Stimulated activated CD8-positive, alpha-beta memory T cell treated with anti-CD3 and anti-CD28 coated beads, Interleukin-15, amount 100 ng/mL, for 48 hours (primary cell): ENCODE measurements at places on chromosomes 4 and X.

GRCh38 chrX:19855700-19856381 is 31.6 kb downstream of the SH3KBP1 start:
- DNase-seq, result no peak

GRCh38 chr4:77818602-77819403 is at the start of gene CNOT6L:
Gene CNOT6L, minus strand, starts transcription at chr4:77819368. Its CDS starts 60 bp downstream, at chr4:77819308.
- peak; percentile 37 for DNase-seq

DNA sequence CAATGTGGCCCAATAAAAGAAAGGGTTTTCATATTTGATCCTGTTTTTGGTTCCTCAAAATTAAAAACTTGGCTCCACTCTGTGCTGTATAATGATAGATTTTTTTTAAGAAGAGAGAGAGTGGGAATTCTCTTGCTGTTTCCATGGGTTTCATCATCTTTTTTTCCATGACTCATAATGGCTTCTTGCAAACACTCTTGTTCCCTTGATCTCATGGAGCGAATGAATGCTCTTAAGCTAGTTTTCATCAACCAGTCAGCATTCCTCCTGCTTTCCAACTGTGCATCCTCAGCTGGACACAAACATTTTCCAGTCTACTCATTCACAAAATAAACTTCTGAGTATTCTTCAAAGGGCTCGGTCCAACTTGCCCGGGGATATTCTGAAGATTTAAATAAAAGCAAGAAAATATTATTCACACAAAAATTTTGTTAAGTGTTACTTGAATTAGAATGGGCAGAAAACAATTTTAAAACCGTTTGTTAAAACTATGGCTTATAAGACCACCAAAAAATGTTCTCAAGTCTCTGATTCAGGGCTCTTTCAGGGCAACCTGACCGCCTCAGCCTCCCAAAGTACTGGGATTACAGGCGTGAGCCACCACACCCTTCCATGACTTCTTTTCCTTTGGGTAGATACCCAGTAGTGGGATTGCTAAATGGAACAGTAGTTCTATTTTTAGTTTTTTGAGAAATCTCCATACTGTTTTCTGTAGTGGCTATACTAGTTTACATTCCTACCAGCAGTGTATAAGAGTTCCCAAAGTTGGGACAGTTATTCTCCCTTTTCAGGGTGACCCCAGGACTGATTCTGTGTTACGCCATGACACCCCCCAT is 64.7 kb downstream of the TMEM156 start:
- no peak for DNase-seq

DNA sequence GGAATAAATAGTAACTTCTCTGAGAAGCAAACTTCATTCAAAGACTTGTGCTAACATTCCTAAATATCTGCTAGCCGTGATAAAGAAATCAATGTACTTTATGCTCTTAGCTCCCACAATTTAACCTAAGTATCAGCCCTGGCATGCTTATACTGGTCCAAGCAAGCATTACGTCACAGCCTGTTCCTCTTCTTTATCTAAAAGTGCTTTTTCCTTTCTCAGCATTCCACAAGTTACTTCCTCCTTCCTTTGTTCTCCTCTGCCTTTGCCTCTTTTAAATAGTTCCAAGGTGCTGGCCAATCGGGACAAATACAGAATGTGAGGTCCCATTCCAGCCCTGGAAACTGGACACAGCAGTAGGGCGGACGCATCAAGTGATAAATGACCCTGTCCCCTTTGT is 249.6 kb downstream of the DHRSX start:
- DNase-seq, result no peak
